ENCODE measurements at places on chromosomes 5 and 9. TPM values are rescaled to one million over a fixed set of nuclear protein-coding genes. Genes with fewer than 3 reads are reported as not detected.

- no peak for DNase-seq
Measured at GRCh38 chr9:14231196-14231990, 82.5 kb downstream of the NFIB start.

- no peak for DNase-seq
Measured at GRCh38 chr5:61048534-61048933, 103.5 kb downstream of the NDUFAF2 start.

DNA sequence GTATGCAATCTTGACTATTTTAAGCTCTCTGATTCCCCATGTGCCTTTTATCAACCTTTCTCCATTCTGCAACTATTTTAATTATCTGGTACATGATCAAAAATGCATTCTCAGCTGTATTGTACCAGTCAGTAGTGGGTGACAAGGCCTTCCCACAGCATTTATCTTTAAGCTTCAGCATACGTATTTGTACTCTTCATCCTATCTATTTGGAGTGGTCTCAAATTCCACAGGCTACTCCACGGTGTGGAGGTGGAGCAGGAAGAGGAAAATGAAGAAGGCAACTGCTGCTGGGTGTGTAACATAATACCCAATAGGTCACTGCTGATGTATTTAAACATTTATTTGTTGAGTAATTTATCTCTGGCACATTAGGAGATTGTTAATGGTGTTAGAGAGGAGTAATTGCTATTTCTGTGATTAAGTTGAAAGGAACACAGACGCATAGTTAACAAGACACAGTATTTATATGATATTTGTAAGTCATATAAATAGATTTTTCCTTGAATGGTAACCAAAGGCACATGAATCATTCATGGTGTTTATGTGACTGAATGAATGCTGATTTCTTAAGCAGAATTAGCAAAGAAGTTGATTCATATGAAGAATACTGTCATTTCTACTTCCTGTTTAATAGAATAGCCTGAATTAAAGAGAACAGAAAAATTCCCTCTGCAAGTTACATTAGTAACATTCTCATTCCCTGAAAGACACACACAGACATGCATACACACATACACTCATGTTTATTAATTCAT lies 153.8 kb upstream of the NR3C1 start:
- no peak for DNase-seq

- DNase-seq: no peak
Measured at GRCh38 chr9:82584349-82584863, 478.5 kb downstream of the RASEF start.

DNA sequence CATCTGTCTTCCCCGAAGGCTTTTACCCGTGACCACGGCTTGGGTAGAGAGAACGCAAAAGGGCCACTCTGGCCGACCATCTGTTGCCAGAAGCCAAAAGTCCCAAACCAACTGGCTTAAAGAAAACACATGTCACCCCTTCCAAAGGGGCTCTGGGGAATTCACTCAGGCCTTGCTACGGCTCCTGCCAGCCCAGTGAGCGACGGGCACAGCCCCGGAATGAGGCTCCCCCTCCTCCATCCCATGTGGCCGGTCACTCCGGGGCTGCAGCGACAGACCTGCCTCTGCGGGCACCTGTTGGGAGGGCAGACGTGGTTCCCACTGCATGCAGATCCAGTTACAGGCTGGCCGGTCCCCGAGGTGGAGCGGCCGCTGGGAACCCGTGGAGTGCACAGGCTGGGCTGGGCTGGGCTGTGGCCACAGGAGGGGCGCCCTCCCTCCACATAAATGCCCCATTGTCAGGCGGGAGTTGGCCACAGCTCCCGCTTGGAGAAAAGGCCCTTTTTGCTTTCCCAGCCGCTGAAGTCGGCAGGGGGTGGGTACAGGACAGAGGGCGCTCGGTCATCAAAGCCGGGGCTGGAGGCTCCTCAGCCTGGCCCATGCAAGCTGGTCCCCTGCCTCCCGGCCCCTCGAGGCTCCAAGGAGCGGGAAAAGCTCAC lies 19.9 kb downstream of the NOTCH1 start:
- DNase-seq: no peak

- no peak for DNase-seq
Measured at GRCh38 chr5:163846512-163846911, 341.1 kb downstream of the MAT2B start.

GRCh38 chr9:29456940-29457339 lies 1883.7 kb upstream of the C9orf72 start:
- DNase-seq: no peak

The SAXO1 gene
- not detected for total RNA-seq

The AFAP1L1 gene
- 42.2 TPM for total RNA-seq

The GPR21 gene
- not detected for total RNA-seq

The CCL27 gene
- total RNA-seq: not detected

The SNCAIP gene
- 1.2 TPM for total RNA-seq
